ENCODE measurements at places on chromosomes 5 and 9.

GRCh38 chr5:176359658-176360057, 1.9 kb downstream of the KIAA1191 start:
- DNase-seq = no peak

- no peak for DNase-seq
Measured at GRCh38 chr5:2383698-2384065, 367.8 kb downstream of the IRX2 start.

DNA sequence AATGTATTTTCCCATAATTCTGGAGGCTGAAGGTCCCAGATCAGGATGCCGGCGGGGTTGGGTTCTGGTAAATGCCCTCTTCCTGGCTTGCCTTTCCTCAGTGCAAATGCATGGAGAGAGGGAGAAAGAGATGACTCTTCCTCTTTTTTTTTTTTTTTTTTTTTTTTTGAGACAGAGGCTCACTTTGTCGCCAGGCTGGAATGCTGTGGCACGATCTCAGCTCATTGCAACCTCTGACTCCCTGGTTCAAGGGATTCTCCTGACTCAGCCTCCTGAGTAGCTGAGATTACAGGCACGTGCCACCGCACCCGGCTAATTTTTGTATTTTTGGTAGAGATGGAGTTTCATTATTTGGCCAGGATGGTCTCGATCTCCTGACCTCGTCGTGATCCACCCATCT, 300.0 kb upstream of the TAS2R1 start:
- no peak for DNase-seq

GRCh38 chr9:95091601-95092261, 225.8 kb downstream of the FANCC start:
- no peak for DNase-seq

- no peak for DNase-seq
Measured at GRCh38 chr9:87199278-87199677, 252.0 kb upstream of the GAS1 start.

DNA sequence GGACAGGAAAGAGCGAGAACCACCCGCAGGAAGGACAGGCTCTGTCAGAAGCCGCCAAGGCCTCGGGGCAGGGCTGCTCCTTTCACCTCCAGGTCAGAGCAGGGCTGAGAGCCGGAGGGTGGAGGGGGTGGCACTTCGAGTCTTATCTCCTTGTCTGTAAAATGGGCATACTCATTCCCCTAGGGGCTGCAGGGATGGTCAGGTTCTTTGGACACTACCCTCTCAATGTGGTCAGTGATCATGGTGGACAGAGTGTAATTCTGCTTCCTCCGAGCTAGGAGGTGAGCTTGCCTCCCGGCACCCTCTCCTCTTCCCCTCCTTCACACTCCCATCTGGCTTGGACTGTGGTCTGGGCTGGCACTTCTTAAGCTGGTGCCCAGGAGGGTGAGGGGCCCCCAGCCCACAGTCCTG, 39.6 kb downstream of the RGS3 start:
- DNase-seq = no peak

GRCh38 chr5:33840927-33841547, 50.8 kb downstream of the ADAMTS12 start:
- DNase-seq = no peak

DNA sequence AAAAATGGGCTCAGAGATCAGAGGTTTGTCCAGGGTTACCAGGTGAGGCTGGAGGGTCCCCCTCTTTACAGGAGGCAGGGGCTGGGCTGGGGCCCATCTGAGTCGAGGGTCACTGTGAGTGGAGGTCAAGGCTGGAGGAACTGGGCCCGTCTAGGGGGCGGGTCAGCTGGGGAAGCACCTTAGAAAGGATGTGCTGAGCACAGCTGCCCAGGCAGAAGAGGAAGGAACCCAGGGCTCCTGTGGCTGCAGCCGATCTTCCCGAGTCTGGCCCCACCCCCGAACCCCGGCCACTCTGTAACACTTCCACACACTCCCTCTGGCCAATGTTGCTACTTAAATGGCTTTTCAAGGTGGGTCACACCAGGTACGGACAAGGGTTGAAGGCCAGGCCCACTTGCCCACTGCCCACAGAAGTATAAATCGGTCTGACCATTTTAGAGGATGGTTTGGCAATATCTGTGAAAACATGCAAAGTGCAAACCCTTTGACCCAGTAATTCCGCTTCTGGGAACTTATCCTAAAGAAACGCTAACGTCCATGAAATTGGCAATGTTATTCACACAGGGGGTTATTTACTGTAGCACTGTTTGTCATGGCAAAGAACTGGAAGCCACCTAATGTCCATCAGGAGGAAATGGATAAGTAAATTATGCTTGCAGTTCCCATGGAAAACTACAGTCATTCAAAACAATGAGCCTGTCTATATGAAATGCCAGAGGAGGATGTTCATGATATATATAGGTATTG, 30.5 kb upstream of the EEIG1 start:
- DNase-seq = no peak

DNA sequence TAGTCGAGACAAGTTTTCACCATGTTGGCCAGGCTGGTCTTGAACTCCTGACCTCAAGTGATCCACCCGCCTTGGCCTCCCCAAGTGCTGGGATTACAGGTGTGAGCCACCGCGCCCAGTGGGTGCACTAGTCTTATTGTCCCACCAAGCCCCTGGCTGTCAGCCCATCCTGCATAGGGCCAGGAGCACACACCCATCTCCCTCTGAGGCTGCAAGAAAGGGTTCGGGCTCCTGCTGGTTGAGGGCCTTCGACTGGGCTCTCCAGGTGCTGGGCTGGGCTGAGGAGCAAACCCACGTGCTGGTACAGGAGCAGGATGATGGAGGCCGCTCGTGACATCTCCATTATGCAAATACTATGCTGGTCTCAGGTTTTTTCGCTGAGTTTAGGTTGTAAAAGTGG, 25.1 kb upstream of the RNF130 start:
- no peak for DNase-seq

GRCh38 chr5:94969174-94969573, 315.7 kb downstream of the MCTP1 start:
- no peak for DNase-seq

GRCh38 chr9:121738968-121739367, 87.5 kb downstream of the DAB2IP start:
- no peak for DNase-seq

GRCh38 chr5:138594305-138595058, 19.3 kb upstream of the HSPA9 start:
- DNase-seq = no peak

DNA sequence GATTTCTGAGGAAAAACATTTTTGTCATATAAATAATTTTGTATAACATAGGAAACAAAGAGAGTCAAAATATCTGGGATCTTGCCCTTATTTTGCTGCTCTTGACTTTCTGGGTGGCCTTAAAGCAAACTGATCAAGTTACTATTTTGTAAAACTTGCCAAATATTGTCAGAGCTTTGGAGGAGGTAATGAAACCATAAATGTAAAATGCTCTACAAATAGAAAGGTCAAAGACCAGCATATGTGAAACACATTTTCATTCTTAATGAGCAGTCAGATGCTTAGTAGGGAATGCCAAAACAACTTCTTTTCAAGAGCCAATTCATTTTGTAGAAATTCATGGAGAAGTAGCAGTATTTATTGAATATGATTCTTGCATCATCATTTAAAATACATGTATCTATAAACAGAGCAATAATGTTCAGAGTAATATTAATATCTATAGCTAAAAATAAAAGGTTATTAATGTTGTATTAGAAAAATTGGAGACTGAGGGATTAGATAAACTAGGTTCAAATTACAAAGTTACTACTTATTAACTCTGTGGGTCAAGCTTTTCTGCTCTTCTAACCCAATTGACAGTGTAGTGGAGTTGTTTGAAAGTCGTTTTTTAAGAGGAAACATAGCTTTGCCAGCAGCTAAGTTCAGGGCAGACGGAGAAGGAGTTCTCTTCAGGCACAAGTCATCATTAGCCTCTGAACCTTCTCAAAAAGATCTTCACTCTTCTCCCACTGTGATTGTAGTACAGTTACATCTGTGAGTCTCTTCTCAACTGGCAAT, 2053.1 kb downstream of the EFNA5 start:
- no peak for DNase-seq

GRCh38 chr5:73387149-73387591, 61.4 kb downstream of the FOXD1 start:
- DNase-seq = no peak

DNA sequence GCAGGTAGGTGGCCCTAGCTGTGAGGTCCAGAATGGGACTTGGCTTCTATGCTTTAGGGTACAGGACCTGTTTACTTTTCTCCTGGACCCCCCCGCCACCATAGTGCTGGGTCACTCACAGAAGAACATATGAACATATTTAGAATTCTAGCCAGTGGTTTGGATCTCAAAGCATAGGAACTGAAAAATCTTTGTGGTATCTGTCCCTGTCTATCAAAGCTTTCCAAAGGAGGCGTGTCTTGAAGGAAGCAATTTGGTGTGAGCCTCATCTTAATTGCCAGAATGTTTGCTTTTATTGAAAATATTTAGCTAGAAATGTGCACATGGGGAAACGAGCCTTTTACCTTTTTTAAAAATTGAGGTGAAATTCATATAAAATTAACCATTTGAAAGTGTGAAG, 6.2 kb downstream of the PHF2 start:
- no peak for DNase-seq

- no peak for DNase-seq
Measured at GRCh38 chr9:137149942-137150616, 11.1 kb downstream of the GRIN1 start.

GRCh38 chr9:94870793-94871558, 144.5 kb downstream of the AOPEP start:
- DNase-seq = no peak
